ENCODE measurements at places on chromosomes 1 and 21.

DNA sequence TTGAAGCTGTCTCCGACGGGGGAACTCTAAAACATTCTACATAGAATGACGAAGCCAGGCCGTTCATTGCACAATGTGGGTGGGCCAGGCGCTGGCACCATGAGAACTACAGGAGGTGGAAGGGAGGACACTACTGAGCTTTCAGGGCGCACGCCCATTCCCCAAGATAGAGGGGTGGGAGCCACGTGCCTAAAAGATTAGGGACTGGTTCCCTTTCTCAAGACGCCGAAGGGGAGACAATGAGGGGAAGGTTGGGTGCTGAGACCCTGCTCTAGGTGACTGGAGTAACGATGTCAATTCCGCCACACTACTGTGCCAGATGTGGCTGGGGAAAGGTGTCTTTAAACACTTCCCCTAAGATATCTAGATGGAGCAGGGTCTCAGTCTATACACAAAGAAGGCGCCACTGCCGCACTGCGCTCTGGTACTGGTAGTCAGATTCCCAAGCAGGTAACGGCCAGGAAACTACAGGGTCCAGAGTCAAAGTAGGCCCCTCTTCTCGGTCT is 782 bp downstream of the CSDE1 start:
- DNase-seq = peak; percentile 61

GRCh38 chr1:205716371-205717132 is 33.4 kb downstream of the NUCKS1 start:
- DNase-seq = no peak

- DNase-seq = no peak
Observed at GRCh38 chr1:87979079-87979478, 650.4 kb downstream of the LMO4 start.

DNA sequence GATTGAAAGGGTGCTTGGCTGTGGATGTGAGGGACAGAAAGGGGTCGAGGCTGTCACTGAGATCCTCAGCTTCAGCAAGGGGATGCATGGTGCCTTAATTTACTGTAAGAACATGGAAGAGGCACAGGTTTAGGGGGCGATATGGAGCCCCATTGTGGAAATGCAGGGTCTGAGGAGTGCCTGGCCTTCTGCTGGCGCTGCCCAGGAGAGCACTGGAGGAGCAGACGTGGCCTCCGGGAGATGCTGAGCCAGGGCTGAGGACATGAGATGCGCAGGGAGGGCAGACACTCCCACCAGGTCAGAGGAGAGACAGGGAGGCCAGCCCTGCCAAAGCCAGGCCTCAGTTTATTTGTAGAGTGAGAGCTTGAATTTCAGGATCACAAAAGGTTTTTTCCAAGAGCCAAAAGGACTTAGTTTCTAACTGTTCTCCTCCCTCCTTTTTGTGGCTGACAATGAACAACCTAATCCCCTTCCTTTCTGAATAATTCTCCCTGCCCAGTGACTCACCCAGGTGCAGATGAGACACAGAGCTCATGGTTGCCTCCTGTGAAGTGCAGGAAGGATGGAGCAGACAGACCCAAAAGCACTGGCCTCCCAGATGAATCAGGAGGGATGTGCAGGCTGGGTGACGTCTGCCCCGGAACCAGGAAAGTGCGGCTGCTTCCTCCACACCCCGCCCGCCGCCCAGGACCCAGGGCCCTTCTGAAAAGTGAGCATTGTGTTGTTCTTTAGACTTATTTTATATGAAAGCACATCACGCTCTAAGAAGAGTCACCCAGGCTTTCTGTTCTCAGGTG is 73.0 kb upstream of the TMPRSS2 start:
- no peak for DNase-seq

- DNase-seq = peak; percentile 64
Observed at GRCh38 chr1:178192686-178193085, 98.8 kb downstream of the RASAL2 start.

GRCh38 chr1:7458946-7459345 is 312.1 kb upstream of the VAMP3 start:
- DNase-seq = no peak

DNA sequence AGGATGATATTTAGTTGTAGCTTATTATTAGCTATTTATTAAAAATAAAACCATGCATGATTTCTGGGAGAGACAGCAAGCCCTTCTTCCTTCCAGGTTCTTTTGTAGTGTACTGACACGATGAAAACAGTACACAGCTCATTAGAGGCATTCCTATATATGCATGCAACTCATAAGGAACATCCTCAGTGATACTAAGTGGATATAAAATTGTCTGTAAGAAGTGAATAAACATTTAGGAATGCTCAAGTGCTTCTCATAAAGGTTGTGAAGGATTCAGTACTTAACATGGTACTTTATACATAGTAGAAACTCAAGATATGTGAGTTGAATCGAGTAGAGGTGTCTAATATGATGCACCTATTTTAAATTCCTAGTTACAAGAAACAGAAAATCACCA is 287.7 kb downstream of the SDCCAG8 start:
- DNase-seq = no peak

GRCh38 chr1:114660238-114660637 is 9.6 kb downstream of the DENND2C start:
- DNase-seq = no peak

DNA sequence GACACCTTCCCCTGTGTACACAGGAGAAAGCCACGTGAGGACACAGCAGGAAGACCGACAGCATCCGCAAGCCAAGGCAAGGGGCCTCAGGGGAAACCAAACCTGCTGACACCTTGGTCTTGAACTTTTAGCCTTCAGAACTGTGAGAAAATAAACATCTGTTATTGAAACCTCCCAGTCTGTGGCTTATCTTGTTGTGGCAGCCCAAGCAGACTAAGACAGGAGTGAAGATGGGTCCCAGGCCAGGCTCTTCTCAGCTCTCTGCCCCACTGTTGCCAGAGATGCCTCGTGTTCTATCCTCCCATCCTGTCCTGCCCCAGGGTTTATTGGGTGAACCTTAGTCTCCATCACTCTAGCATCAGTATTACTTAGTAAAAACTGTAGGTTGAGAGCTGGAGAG is 236.3 kb downstream of the MATN1 start:
- DNase-seq = no peak

DNA sequence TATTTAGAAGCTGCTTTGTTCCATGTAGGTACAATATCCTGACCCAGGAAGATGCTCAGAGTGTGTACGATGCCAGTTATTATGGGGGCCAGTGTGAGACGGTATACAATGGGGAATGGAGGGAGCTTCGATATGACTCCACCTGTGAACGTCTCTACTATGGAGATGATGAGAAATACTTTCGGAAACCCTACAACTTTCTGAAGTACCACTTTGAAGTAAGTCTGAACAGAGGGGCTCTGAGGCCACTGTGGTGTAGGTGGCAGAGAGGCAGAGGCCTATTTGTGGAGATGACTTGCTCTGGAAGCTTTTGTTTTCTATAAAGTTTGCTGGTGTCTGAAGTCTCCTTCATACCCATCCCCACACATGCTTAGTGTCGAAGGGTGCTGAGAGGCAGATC is 26.8 kb downstream of the C8A start:
- no peak for DNase-seq

DNA sequence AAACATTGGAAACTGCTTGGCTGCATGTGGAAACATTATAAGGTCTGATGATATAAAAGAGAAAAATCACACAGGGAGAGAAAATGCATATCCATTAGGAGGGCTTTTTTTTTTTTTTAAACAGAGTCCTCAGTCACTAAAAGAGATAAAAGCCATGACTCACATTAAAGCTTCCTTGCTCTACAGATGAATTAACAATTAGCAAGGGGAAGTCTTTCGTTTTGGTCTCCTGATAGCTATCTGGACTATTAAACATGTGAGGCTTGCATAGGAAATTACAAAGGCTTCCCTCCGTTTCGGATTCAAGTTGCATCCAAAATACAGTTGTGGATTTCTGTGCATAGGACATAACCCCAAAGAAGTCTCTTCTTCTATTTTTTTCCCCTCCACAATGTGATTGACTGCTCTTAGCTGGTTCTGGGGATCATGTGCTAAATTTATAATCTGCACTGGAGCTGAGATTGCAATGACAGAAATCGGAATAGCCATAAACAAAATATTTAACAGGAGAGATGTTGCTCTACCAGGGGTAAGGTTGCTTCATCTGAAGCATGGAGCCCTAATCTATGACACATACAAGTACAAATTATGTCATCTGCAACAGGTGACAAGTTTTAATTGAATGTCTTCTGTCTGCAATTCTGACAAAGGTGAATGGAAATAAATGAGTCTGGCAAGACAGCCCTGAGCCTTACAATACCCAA is 146.8 kb downstream of the ESRRG start:
- no peak for DNase-seq

- no peak for DNase-seq
Observed at GRCh38 chr1:36597514-36597913, 114.8 kb upstream of the CSF3R start.

- DNase-seq = peak; percentile 27
Observed at GRCh38 chr1:13950637-13951036, 250.6 kb downstream of the PRDM2 start.

DNA sequence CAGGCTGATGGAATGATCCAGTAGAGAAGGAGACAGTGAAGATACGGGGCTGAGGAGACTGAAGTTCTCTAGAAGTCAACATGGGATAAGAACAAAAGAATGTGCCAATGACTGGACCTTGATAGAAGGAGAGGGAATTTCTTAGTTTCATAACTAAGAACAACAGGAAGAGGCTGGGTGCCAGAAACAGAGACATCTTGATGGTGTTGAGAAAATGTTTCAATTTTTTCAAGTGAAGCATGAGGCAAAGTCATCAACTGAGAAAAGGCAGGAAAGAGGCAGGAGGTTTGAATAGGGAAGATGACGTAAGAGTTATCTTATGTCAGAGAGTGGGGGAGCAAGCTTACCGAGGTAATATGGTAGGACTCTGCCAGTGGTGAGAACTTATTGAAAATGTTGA is 80.1 kb downstream of the SPAG17 start:
- DNase-seq = no peak

GRCh38 chr1:172442404-172442803 is 1.5 kb downstream of the PIGC start:
- no peak for DNase-seq

DNA sequence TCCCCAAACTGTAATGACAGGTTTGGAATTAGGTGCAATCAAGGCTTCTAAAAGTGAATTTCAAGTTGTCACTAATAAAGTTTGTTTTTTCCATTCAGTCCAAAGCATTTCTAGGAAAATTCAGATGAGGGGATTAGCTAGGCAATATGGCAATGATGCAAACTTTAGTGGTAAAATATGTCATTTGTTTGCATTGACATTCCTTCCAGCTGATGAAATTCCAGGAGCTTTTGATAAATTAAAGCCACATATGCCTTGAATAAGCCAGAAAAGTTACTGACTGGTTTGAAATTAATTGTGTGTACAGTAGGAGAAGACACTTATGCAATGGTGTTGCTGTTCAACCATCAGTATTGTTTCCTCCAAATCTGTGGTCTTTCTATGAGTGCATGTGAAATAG is 57.8 kb downstream of the MROH9 start:
- DNase-seq = no peak

DNA sequence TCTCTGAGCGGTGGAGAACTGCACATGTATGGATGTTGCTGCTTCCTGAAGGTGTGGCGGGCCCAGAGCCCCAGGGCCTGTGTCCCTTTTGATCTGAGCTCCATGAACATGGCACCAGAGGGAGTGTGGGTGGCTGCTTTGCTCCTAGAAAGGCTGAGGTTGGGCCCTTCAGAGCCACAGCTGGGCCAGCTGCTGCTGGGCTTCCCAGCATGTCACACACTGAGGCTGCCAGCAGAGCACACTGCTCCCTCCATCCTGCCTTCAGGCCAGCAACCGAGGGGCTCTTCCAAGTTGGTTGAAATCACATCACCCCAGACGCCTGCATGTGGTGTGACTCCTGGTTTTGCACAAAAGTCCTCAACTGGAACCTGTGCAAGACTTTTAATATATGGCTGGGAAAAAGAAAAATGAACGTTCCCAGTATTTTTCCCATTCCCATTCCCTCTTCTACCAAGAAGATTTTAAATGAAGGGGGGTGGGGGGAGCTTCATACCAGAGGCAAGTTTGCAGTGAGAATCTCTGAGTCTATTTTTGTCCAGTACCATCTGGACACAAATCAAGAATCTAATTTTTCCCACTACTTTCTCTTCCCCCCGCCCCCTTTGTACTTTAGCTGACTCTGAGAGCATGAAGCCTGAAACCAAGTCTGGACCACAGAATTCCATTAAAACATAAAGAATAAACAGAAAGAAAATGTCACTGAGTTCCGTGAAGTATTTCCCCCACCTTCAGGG is 26.2 kb upstream of the NGF start:
- DNase-seq = no peak

- DNase-seq = no peak
Observed at GRCh38 chr1:241332987-241333386, 24.0 kb downstream of the RGS7 start.

DNA sequence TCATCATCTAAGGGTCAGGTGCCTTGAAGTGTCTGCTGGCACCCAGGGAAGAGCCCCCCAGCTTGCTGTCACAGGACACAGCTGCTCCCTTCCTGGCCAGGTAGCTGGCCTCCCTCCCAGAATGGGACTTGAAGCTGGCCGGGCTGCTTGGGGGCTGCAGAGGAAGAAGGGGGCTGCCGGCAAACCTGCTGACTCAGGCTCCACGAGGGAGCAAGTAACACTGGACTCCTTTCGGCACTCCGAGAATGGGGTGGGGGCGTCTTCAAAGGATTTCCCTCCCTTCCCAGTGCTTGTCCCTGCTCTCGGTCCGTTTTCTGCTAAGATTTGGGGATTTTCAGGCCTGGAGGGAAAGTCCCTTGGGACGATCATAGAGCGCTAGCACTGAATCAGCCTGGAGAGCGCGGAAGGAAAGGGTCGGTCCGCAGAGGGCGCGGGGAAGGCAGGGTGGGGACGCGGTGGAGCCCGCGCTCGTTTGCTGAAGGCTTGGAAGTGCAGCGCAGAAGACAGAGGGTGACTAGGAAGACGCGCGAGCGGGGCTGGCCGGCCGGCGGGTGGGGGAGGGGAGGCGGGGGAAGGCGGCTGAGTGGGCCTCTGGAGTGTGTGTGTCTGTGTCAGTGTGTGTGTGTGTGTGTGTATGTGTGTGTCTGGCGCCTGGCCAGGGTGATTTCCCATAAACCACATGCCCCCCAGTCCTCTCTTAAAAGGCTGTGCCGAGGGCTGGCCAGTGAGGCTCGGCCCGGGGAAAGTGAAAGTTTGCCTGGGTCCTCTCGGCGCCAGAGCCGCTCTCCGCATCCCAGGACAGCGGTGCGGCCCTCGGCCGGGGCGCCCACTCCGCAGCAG is at the start of gene CSF1:
CSF1 (plus strand) TSS at position 727 of the 840 bp plus-strand sequence. CDS start 175 bp downstream, outside the sequence.
- DNase-seq = peak; percentile 82

DNA sequence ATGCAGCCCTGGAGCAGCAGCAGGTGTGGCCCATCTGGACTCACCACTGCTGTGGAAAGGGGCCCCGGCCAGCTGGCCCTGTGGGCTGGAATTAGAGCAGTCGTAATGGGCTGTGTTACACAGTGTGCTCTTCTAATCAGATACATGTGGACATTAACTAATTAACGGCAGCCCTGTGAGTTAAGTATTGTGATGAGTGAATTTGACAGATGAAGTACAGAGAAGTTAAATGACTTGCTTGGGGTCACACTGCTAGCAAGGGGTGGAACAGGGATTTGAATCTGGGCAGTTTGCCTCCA is 58.6 kb downstream of the MDM4 start:
- DNase-seq = no peak

- no peak for DNase-seq
Observed at GRCh38 chr1:183223467-183223866, 37.4 kb downstream of the LAMC2 start.

- no peak for DNase-seq
Observed at GRCh38 chr1:34199927-34200326, 23.2 kb downstream of the C1orf94 start.

All from hematopoietic multipotent progenitor cell treated with erythropoietin and hydrocortisone succinate and interleukin-3 and kit ligand, for 6 days (in vitro differentiated cells).